ENCODE measurements at places on chromosomes 2 and 18. TPM values are rescaled to one million over a fixed set of nuclear protein-coding genes. Genes with fewer than 3 reads are reported as not detected.

The MMADHC gene
- total RNA-seq = 115 TPM

The GPR45 gene
- not detected for total RNA-seq

The TXNL1 gene
- total RNA-seq = 99.0 TPM

The C1QL2 gene
- total RNA-seq = not detected

The PKP4 gene
- 42.2 TPM for total RNA-seq

The ELOA2 gene
- not detected for total RNA-seq

The VWA3B gene
- total RNA-seq = not detected

The RETREG2 gene
- 36.1 TPM for total RNA-seq

The RTP5 gene
- not detected for total RNA-seq

The MRPL33 gene
- 163 TPM for total RNA-seq

DNA sequence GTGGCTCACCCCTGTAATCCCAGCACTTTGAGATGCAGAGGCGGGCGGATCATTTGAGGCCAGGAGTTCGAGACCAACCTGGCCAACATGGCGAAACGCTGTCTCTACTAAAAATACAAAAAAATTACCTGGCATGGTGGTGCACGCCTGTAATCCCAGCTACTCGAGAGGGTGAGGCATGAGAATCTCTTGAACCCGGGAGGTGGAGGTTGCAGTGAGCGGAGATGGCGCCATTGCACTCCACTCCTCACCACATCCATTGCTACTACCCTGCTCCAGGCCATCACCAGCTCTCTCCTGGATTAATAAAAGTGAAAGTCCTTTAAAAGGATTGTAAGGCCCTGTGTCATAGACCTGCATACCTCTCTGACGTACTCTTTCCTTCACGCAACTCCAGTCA lies 1.2 kb downstream of the RMP24 start:
- no peak for DNase-seq

- DNase-seq = no peak
Observed at GRCh38 chr18:35408843-35409261, 31.7 kb upstream of the ZNF396 start.

DNA sequence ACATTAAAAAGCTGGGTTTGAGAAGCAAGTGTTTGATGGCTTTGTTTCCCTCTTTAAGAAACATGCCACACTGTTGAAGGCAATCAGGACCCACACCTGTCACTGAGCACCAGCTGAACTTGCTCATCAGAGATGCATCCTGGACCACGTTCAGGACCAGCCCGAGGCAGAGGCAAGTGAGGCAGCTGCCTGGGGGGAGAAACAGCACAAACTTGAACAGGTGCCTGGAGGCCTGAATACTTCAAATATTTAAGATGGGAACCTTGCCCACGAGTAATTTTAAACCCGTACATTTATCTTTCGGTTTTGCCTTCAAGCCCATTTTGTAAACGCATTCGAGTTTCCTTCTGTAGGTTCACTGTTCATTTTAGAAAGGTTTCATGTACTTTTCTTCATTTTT lies 421.3 kb downstream of the NYAP2 start:
- no peak for DNase-seq

GRCh38 chr2:197661626-197662025 lies 13.8 kb downstream of the RFTN2 start:
- no peak for DNase-seq

DNA sequence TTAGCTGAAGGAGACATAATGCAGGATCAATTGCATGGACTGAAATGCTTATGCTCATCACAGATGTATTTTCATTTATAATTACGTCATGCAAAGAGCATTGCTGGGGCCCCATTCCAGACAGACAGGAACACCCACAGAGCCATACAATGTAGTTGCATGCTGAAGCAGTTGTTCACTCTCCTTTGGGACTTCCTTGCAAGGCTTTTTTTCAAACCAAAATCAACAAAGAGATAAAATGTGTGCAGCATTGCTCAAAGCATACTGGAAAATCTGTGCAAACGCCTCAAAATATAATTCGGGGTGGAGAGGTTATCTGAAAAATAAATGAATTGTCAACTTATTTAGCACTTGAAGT lies 463.2 kb downstream of the CDH2 start:
- DNase-seq = no peak

- no peak for DNase-seq
Observed at GRCh38 chr2:3108105-3108504, 269.5 kb downstream of the EIPR1 start.

GRCh38 chr2:118669654-118670053 lies 177.8 kb downstream of the EN1 start:
- no peak for DNase-seq

DNA sequence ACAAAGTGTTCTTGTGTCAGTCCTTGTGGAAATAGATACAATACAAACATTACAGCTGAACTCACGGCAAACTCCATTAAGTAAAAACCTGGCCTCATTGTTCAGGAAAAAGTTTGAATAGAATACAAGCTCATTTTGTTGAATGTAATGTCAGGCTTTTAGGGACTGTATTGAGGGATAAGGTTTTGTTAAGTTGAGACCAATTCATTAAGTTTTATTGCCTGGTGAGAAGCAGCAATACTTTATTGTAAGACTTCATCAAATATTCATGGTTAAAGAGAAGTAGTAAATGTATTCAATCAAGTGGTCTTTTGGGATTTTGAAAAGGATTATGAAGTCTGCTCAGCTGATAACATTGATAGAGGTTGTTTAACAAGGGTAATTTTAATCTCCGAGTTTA lies 35.4 kb upstream of the METAP1D start:
- DNase-seq = no peak

DNA sequence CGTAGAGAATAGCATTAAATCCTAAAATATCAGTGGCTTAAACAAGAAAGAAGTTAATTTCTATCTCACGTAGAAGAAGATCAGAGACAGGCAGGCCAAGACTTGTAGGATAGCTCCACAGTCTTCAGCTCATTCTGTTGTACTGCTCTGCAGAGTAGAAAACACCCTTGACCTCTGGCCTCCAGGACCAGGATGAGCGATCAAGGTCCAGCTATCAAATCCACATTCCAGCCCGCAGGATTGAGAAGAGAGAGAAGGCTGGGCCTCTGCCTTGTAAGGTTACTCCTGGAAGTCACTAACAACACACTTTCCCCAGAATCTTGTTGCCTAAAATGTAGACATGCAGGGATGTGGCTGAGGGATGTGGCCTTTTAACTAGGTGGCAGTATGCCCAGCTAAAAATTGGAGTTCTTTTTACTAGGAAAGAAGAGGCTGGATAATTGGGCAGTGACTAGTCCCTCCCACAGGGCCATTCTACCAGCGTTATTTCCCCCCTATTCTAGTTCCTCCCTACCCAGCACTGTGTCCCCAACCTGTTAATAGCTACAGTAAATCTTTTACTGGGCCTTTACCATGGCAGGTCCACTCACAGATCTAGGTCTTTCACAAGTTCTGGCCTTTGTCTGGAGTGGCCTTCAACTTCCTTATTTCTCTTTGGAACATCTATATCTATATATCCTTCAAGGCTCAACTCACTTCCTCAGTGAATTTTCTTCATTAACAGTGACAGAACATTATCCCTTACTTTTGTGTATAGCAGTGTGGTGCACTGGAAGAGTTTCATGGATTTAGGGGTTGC lies 165.0 kb downstream of the DIS3L2 start:
- DNase-seq = no peak

DNA sequence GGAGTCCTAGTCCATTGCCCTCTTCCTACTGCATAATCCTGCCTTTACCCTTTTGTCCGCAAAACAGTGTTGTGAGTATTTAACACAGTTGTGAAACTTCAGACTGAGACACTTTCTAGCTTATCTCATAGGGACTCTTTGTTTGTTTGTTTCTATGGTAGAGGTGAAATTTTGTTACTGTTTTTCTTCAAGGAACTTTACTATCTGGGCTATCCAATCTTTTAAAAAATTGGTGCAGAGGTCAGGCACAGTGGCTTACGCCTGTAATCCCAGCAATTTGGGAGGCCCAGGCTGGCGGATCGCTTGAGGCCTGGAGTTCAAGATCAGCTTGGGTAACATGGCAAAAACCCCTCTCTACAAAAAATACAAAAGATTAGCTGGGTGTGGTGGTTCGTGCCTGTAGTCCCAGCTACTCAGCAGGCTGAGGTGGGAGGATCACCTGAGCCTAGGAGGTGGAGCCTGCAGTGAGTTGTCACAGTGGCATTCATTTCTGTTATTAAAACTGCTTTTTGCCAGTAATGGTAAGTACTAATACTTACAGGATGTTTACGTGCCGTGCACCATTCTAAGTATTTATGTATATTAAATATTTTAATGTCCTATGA lies 18.8 kb downstream of the GMCL1 start:
- DNase-seq = no peak

GRCh38 chr2:188956961-188957360 lies 17.2 kb upstream of the COL3A1 start:
- DNase-seq = no peak

GRCh38 chr2:19797871-19798270 lies 103.9 kb downstream of the TTC32 start:
- DNase-seq = no peak

DNA sequence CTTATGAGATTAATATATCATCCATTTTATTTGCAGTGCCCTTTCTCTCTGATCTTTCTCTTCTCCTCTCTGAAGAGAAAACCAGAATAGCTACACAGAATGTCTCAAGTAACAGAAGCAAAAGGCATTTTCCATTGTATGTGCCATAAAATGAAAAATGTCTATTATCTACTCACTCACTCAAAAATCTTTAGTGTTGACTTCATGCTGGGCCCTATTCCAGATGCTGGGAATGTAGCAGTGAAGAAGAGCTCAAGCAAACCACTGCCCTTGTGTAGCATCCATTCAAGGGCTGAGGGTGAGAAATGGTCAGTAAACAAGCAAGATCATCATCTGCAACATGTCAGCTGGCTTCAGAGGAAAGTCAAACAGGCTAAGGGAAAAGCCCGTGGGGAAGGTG lies 427.7 kb downstream of the METTL4 start:
- DNase-seq = no peak

DNA sequence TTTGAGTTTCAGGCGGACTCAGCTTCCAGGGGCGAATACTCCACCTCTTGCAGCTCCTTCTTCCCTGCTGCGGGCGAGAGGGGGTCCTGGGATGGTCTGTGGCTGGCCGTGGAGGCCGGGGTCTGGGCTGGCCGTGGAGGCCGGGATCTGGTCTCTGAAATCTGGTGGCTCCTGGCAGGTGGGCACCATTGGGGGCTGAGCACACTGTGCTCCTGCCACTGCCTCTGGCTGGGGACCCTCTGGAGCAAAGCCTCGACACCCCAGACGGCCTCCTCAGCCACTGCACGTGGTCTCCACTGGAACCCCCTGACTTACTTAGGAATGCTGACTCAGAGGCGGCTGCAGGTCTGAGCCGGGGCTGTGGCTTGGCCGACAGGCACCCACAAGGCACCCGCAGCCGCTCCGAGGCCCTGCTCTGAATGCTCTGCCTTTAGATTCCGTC lies 100.1 kb upstream of the ALKAL2 start:
- no peak for DNase-seq

GRCh38 chr2:237072067-237072931 lies 13.4 kb upstream of the COPS8 start:
- peak; percentile 82 for DNase-seq

DNA sequence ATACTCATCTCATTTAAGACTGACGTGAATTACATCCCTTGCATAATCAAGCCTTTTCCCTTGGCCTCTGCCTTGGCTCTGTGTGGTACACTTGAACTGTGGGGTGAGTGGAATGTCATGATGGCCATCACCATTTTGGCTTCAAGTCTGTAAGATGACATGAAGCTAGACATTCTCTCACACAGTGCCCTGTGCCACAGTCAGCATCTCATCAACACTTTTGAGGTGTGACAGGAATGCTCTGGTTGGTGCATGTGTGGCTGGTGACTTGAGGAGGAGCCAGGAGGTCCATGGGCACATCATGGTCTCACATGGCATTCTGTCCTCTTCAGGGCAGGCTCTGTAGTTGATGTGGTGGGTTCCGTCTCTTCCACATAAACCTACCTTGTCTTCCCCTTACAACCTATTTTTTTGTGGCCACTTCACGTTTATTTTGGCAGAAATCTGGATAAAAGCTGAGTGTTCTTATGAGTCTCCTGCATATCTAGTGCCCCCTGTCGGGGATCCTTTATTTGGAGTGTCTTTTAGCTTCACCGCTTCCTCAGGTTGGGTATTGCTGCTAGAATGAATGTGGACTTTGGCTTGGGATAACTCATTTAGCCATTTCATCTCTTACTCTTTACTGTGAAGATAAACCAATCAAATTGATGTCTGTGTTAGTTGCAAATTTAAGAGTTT lies 28.1 kb downstream of the MAP4K4 start:
- peak; percentile 58 for DNase-seq

GRCh38 chr2:217988840-217989204 lies 14.0 kb downstream of the TNS1 start:
- DNase-seq = no peak

- no peak for DNase-seq
Observed at GRCh38 chr2:82667491-82667890, 1791.6 kb downstream of the SUCLG1 start.

DNA sequence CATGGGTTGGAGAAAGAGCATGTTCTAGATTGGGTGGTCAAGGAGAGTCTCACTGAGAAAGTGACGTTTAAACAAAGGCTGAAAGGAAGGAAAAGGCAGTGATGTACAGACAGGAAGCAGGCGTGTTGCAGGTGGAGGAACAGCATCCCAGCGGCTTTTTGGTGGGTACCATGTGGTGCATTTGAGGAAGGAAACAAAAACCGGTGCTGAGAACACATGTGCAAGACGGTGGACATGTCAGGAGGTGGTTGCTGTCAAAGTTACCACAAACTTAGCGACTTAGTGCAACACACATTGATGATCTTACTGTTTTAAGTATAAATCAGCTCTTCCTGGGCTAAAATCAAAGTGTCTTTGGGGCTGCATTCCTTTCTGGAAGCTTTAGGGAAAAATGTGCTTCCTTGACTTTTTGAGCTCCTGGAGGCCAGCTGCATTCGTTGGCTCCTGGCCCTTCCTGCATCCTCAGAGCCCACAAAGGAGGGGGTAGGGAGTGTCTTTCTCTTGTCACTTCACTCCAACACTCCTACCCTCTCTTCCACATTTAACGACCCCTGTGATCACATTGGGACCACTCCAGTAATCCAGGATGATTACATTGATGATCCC lies 380.6 kb downstream of the FBXO15 start:
- DNase-seq = no peak

DNA sequence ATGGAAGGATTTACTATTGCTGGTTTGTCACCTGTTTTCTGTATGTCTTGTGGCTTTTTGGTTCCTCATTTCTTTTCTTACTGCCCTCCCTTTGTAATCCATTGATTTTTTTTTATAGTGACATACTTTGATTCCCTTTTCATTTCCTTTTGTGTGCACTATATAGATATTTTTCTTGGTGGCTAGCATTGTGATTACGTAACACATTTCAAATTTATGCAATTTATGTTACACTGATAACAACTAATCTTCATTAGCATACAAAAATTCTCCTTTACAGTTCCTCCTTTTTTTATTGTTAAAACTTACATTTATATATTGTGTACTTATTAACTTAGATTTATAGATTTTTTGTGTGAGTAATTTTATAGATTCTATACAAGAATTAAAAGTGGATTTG lies 80.6 kb downstream of the OTX1 start:
- no peak for DNase-seq

GRCh38 chr2:221600388-221600787 lies 28.3 kb upstream of the EPHA4 start:
- no peak for DNase-seq

DNA sequence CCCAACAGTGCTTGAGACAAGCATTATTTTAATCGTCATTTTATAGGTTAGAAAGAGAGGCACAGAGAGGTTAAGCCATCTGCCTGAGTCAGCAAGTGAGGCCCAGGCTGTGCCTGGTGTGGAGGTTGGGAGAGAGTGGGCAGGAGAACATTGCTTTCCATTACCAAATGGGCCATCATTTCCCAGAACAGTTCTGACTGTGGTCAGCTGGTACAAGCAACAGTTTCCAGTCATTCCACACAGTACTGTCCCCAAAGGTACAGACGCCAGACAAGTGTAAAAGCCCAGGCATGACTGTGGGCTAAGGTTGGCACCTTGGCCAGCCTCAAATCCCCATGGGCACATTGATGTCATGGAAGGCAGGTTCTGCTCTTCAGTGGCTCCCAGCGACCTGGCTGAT lies 98.2 kb upstream of the LCLAT1 start:
- DNase-seq = no peak
